ENCODE measurements at places on chromosomes 2 and 18. TPM values are rescaled to one million over a fixed set of nuclear protein-coding genes. Genes with fewer than 3 reads are reported as not detected.

TRIM43 gene
- not detected for total RNA-seq

DNA sequence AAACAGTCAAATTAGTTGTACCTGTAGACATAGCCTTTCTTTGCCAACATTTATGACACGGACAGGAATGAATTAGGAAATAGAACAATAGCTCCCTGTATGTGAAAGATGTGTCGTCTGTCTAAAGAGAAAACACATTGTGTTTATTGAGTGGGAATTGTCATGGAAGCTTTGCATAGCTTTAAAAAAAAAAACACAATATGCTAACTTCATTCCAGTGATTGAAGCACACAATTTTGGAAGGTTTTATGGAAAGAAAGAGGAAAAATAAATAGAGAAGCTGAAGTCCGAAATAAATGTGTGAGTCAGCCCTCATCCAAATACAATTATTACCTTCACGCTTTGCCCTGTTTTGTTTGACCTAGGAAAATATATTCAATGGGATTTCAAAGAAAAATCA is 1095.7 kb downstream of the TSN start:
- DNase-seq, result no peak

RAX gene
- not detected for total RNA-seq

MAL gene
- 11.3 TPM for total RNA-seq

GRCh38 chr2:174085781-174086180 is 120.6 kb upstream of the SP3 start:
- no peak for DNase-seq

DNA sequence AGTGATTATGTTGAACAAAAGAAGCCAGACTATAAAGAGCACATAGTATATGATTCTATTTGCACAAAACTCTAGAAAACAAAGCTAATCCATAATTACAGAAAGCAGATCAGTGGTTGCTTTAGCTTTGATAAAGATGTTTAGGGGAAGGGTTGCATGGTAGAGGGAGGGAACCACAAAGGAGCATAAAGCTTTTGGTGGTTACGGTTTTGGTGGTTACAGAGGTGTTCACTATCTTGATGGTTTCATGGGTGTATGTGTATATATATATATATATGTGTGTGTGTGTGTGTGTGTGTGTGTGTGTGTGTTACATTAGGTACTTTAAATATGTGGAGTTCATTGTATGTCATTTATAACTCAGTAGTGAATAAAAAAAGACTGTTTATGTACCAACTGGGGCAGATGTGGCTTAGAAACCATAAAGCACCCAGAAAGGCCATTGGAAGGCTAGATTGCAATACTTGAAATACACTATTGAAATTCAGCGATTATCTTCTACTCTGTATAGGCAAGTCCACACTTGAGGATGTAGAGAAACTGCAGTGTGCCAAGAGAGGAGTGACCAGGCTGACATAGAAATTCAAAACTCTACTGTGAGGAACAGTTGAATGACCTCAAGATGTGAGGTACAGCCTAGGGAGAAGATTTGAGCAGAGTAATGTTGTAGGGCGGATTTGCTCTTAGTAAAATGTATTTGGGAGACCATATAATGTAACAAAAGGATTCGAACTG is 60.6 kb downstream of the CAB39 start:
- no peak for DNase-seq

GRCh38 chr18:49015886-49016647 is 65.3 kb upstream of the SMAD7 start:
- DNase-seq, result no peak

AP1S3 gene
- 3.0 TPM for total RNA-seq

- DNase-seq, result no peak
Observed at GRCh38 chr2:186382932-186383331, 103.1 kb upstream of the ZC3H15 start.

DNA sequence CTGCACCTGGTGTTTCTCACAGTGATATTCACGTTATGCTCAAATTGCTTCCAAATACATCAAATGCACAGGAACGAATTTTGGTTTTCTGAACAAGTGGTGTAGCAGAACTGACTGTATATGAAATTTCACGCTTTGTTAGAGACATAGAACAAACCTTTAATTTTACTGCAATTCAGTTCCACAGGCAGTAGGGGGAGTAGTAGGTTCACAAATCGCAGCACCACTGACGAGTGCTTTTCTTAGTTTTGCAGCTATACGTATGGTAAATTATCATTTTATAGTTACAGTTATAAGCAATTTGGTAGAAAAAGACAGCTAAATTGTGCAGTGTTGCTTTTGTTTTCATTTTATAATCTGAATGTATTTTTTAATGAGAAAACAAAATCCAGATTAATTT is 113.3 kb downstream of the KIAA1328 start:
- peak; percentile 3 for DNase-seq

DNA sequence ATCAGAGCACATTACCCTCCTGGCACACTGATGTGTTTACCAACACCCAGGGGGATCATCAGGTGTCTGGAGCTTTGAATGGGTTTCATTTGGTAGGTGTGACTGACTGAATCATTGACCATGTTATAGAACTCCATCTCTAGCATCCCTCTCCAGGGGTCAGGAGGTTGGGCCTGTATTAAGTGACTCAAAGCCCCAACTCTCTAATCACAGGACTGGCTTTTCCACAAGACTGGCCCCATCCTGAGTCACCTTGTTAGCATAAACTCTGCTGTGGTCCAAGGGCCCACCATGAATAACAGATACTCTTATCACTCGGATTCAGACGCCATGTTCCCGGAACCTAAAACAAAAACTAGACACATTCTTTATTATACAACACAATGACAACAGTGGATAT is 125.9 kb upstream of the NDUFV2 start:
- peak; percentile 52 for DNase-seq

SERPINB10 gene
- not detected for total RNA-seq

ATP6V1C2 gene
- not detected for total RNA-seq

- no peak for DNase-seq
Observed at GRCh38 chr2:74849228-74849892, 15.4 kb downstream of the HK2 start.

DNA sequence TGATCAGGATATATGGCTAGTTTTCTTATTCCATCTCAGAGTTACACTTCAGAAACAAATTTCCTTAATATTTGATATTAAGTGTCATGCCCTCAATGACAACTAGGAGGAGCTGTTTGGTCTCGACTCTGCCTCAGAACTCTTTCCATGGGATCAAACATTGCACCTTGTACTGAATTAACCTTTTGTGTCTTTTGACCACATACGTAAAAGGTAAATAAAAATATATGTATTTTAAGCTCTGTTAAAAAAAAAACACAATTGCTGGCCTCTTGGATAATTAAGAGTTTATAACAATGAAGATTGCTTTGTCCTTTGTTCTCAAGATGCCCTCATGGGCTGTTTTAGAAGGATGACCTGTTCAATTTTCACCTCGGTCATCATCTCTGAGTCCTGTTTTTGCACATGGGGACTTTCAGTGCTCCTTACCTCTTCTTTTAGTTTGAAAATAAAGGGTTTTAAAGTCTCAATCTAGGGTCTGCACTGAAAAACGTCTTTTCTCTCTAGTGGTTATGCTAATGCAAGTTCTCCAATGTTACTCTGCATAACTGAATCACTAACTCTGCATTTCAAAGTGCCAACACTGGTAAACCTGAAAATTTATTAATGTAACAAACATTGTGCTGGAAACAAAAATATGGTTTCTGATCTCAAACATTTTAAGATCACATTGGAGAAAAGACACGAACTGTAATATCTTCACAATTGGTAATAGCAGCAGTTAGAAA is 18.8 kb upstream of the FN1 start:
- DNase-seq, result peak; percentile 40

DNA sequence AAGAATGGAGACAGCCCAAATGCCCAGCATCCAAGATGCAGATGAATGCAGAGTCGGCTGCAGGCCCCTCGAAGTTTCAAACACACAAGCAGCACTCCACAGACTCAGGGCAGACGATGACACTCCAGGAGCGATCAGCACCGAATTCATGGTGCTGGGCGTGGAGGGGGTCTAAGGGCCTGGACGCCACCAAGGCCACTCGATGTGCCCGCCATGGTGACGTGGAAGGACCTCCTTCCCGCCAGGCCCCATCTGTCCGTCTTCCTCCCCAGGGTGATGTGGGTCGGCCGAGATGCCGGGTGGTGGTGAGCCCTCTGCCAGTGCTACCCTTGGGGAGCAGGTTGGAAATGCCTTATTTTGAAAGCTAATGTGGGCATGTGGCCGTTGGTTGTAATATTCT is 9.4 kb downstream of the KIF1A start:
- no peak for DNase-seq

LYPD1 gene
- total RNA-seq, result 146 TPM

PSMG2 gene
- 136 TPM for total RNA-seq

DNA sequence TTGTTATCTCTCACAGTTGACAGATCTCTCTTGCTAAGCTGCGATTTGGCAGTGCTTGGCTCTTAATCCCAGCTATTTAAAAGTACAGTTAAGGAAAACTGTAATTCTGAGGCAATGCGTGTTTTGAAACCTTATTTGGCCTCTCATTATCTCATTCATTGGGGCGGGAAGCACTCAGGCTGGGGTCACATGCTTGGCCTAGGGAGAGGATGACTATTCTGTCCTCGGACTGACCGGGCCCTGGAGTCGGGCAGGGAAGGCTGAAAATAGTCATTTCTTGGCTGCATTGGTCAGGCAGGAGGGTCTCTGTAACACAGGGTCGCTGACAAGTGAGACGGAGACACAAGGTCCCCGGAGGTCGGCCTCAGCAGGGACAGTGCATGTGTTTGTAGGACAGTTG is 20.2 kb upstream of the EMILIN2 start:
- no peak for DNase-seq

DNA sequence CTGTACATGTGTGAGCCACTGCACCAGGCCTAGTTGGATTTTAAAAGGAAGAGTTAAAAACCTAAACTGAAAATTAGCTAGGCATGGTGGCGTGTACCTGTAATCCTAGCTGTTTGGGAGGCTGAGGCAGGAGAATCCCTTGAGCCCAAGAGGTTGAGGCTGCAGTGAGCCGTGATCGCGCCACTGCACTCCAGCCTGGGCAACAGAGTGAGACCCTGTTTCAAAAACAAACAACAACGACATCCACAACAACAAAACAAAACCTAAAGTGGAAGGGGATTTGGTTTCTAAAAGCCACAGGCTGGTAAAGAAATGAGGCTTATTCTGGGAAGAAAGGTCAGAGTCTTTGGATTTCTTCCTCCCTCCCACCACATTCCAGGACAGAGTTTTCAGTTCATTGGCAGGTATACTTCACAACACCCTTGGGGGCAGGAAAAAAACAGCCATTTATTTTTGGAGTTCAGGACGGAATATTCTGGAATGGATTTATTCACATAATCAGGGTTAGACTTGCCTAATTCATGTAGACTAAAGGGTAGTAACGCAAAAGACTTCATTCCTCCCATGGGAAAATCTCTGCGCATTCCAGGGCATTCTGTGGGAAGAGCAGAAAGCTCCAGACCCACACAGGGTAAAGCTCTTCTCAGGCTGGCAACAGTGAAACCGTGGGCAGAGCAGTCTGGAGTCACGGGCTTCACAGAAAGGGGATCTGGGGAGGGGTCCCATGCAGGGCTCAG is 34.9 kb downstream of the TEX44 start:
- no peak for DNase-seq

- DNase-seq, result no peak
Observed at GRCh38 chr2:7523481-7524120, 606.4 kb downstream of the RNF144A start.

C2orf69 gene
- 10.0 TPM for total RNA-seq

- DNase-seq, result no peak
Observed at GRCh38 chr2:56222481-56222880, 38.7 kb downstream of the CCDC85A start.

GPR39 gene
- total RNA-seq, result 8.2 TPM

SPEG gene
- 13.9 TPM for total RNA-seq

- no peak for DNase-seq
Observed at GRCh38 chr18:59419386-59419785, 60.3 kb upstream of the LMAN1 start.

DNA sequence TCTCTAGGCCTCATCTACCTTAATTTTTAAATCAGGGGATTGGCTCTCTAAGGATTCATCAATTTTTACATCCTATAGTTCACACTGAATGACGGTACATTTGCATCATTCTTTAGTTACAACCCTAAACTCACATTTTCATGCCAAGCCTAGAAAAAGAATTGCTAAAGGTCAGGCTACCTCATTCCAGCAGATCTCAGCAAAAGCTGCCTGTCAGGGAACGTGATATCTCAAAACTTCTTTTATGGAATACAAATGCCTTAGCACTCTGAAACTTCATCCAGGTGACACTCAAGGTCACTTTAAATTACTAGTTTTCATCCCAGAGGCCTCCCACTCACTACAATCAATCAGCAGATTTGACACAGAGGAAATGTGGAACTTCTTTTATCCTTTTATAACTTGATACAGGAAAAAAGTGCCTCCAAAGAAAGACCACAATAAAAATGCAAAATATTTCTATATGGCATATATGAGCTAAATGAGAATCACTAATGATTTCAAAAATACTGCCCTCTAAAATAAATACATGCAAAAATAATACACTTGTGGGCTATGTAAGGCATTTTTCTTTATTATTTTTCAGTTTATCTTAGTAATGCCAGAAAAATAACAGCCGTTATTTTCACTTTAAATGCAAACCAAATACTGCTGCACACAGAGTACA is 91.5 kb downstream of the ARHGEF33 start:
- no peak for DNase-seq

DNA sequence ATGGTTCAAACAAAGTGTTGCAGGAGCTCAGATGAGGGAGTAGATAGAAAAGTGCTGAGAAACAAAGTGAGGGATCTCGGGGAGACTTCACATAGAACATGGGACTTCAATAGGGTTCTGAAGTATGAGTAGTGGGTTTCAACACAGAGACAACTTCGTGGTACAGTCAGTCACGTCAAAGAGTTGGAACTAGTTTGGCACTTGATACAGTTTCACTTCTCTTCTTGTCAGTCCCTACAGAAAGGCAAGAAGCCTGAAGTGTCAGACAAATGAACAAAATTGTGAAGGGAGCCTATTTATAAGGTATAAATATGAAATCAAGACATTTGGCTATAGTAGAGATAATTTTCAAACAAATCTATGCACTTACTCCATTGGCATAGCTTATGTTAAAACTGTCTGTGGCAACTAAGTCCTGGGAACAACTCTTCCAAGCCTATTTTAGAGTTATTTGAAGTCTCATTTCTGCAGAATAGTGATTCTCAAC is 338.0 kb downstream of the TDRD15 start:
- no peak for DNase-seq

AMER3 gene
- not detected for total RNA-seq

DNA sequence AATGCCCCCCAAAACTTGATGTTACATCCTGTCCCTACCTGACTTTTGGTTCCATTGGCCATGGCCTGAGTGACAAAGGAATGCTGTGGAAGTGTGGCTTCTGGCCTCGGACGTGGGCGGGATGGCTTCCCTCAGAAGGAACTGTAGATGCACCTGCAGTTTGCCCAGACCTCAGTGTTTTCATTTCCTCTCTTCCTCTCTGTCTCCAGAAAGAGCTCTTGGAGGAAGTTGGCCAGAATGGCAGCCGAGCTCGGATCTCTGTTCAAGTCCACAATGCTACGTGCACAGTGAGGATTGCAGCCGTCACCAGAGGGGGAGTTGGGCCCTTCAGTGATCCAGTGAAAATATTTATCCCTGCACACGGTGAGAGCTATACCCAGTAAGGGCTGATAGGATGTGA is 61.0 kb upstream of the TMEM87B start:
- DNase-seq, result no peak

Data from M059J (cell line).